Activated CD4-positive, alpha-beta T cell treated with anti-CD3 and anti-CD28 coated beads, Interleukin-2, amount 10 ng/mL, durations not matched to agents 7 days and 5 days (primary cell): ENCODE measurements at places on chromosomes 12 and 14. TPM values are rescaled to one million over a fixed set of nuclear protein-coding genes. Genes with fewer than 3 reads are reported as not detected.

DNA sequence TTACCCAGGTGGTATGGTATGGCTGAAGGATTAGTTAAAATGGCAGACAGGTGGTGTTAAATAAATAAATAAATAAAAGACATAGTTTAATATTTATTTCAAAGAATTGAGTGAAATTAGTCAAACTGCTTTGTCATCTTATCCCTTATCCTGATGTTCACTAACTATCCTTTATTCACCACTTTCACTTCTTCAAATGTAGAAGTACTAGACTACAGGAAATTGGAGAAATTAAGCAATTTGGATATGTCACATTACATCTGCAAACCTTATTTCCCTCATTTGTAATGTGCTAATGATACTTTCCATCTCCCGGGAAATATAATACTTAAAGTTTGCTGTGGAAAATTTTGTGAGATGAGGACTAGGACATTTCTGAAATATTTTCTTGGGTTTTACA lies 1195.7 kb downstream of the LRFN5 start:
- DNase-seq: no peak
- H3K36me3 ChIP-seq: no peaks in the 10 kb centered on the region
- no peaks in the 10 kb centered on the region for H3K27me3 ChIP-seq
- no peaks in the 10 kb centered on the region for H3K4me1 ChIP-seq

- no peaks in the 10 kb centered on the region for H3K27me3 ChIP-seq
- DNase-seq: no peak
- H3K27ac ChIP-seq: no peak overlapping the region
- no peaks in the 10 kb centered on the region for H3K4me1 ChIP-seq
- no peaks in the 10 kb centered on the region for H3K36me3 ChIP-seq
Observed at GRCh38 chr12:2306735-2307134, 253.9 kb downstream of the CACNA1C start.

DNA sequence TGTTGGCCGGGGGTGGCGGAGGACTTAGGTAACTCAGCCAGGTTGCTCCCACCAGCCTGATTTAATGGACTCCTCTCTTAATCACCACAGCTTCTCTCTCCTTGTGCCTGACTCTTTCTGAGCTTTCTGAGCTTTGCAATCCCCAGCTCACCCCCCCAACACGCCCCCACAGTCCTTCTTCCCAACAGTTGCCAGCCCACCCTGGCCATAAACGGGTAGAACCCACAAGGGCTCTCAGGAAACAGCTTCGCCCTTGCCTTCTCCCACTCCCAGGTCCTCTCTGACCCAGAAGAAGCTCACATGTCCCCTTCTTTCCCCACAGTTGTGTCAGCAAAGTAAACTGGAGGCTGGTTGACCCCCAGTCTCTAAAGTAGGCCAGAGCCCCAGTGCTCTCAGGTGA lies 32.9 kb downstream of the ZFP36L1 start:
- H3K27me3 ChIP-seq: peaks cover 2% of the 10 kb centered on the region
- no peak overlapping the region for H3K27ac ChIP-seq
- H3K4me3 ChIP-seq: no peak overlapping the region
- DNase-seq: no peak
- no peaks in the 10 kb centered on the region for H3K36me3 ChIP-seq

DNA sequence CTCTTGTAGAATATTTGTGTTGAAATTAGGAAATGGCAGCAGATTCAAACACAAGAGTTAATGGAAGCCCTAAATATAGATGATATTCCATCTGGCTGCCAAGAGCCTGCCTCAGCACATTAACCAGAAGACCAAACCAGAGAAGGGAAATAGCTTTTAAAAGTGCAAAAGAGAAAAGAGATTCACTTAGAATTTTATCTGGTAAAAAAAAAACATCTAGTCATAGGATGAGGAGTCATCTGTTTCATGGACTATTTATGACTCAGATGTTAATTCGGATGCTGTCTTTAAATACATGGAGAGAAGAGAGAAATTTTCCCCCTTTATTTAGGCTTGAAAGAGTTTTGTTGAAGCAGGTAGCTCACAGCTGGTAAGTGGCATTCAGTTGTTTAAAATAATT lies 201.6 kb upstream of the NUDT4 start:
- no peak for DNase-seq
- no peak overlapping the region for H3K4me3 ChIP-seq
- no peaks in the 10 kb centered on the region for H3K36me3 ChIP-seq
- H3K27ac ChIP-seq: no peak overlapping the region

DNA sequence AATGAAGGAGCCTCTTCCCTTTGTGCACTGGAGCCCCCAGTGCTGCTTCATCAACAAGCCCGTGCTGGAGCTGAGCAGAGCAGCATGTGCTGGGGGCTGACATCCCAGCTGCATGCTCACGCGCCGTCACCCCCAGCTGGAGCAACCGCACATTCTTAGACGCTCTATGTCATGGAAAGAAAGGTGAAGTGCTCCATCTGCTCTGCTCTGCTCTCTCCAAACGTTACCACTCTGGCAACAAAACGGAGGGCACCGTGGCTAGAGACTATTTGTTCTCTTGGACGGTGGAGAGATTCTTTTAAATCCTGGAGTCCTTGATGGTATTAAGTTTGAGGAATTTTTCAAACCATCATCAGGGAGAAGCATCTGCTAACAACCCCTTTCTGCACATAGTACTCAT lies 208.4 kb downstream of the C12orf75 start:
- no peaks in the 10 kb centered on the region for H3K36me3 ChIP-seq
- H3K27ac ChIP-seq: no peak overlapping the region
- no peak for DNase-seq
- H3K4me1 ChIP-seq: no peaks in the 10 kb centered on the region
- H3K4me3 ChIP-seq: no peak overlapping the region

DNA sequence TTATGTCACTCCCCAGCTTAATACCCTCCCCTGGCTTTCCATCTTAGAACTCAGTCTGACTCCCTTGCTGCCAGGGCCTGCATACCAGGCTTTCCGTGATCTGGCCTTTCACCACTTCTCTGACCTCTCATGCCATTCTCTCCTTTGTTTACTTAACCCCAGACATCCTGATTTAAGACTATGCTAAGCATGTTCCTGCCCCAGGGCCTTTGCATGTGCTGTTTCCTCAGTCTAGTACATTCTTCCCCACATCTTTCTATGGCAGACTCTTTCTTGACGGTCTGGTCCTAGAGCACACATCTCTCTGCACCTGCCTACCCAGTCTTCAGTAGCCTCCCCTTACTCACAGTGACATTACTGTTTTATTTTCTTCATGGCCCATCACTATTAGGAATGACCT lies 42.2 kb downstream of the PLXNC1 start:
- H3K27me3 ChIP-seq: no peaks in the 10 kb centered on the region
- H3K27ac ChIP-seq: no peak overlapping the region
- H3K4me1 ChIP-seq: peaks cover 9% of the 10 kb centered on the region
- H3K36me3 ChIP-seq: peaks cover 58% of the 10 kb centered on the region

- peaks cover 94% of the 10 kb centered on the region for H3K4me1 ChIP-seq
- H3K27me3 ChIP-seq: no peaks in the 10 kb centered on the region
- H3K36me3 ChIP-seq: peaks cover 88% of the 10 kb centered on the region
- peak overlapping the region; percentile 100 for H3K27ac ChIP-seq
- peak; percentile 61 for DNase-seq
Observed at GRCh38 chr14:91241863-91242262, 2.6 kb downstream of the GPR68 start.

DNA sequence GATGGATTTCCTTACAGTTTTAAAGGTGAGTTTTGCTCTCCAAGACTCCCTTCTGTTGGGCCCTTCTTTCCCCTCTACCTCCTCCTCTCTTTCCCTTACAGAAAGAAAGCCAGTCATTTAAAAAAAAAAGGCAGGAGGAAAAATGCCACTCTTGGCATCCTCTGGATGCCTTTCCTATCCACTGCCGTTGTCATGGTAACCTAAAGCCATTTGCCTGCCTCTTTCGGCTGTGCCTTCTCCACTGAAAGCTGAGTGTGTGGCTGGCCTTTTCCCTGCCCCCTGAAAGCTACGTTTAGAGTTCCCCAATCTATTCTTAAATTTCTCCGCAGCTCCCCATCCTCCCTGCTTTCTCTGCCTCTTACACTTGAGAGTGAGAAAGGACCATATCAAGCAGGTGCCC lies 67.1 kb downstream of the TUNAR start:
- no peaks in the 10 kb centered on the region for H3K36me3 ChIP-seq
- peaks cover 13% of the 10 kb centered on the region for H3K27me3 ChIP-seq
- DNase-seq: no peak
- H3K4me1 ChIP-seq: no peaks in the 10 kb centered on the region

DNA sequence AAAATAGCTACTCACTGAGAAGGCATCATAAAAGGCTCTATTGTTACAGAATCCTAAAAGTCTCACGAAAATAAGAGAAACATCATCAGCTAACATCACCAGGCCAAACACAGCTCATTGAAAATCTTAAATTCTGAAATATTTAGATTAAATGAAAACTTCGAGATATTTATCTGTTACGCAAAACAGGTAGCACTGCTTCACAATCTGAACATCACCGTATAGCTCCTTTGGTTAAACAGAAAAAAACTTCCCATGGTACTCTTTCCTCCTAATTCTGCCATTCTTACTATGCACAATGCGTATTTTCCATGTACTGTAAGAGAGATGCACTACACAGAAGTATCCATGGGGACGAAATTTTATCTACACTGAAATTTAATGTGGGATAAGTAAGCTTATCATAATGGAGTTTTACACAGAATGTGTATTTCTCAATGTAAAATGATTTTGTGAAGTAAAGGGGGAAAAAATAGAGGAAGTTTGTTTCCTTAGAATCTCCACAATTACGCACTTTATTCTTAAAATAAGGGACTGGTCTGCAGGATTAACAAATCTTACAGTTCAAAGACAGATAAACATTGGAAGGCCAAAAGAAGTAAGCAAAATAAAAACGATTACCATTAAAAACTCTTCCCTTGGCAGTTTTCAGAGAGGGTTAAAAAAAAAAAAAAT lies 1.9 kb downstream of the SGPP1 start:
- peaks cover 44% of the 10 kb centered on the region for H3K4me1 ChIP-seq
- peaks cover 4% of the 10 kb centered on the region for H3K27me3 ChIP-seq
- H3K36me3 ChIP-seq: peaks cover 20% of the 10 kb centered on the region
- peak overlapping the region; percentile 99 for H3K4me3 ChIP-seq
- H3K27ac ChIP-seq: peak overlapping the region; percentile 66
- DNase-seq: no peak

- peaks cover 13% of the 10 kb centered on the region for H3K4me1 ChIP-seq
- no peak overlapping the region for H3K4me3 ChIP-seq
- H3K27me3 ChIP-seq: peaks cover 6% of the 10 kb centered on the region
- DNase-seq: no peak
- no peak overlapping the region for H3K27ac ChIP-seq
- no peaks in the 10 kb centered on the region for H3K36me3 ChIP-seq
Observed at GRCh38 chr12:52953181-52953841, 4.4 kb downstream of the KRT18 start.

DNA sequence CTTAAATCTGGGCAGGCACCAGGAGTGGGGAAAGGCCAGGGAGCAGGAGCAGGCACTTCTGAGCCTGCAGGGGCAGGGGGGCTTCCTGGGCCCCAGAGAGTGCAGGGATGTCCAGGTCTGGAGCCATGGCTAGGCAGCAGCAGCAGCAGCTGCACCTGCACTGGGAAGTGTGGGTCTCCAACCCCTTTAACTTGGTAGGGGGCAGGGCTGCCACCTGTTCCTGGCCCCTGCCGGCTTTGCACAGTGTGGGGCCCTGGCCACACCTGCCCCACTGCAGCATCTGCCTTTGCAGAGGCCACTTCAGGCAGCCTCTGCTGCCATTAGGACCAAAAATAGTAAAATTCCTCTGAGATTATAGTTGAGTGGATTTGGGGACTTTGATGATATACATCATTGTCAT lies 138.5 kb downstream of the SLC16A7 start:
- no peak overlapping the region for H3K4me3 ChIP-seq
- no peak for DNase-seq
- H3K27me3 ChIP-seq: no peaks in the 10 kb centered on the region
- H3K4me1 ChIP-seq: peaks cover 11% of the 10 kb centered on the region
- H3K36me3 ChIP-seq: peaks cover 15% of the 10 kb centered on the region

GRCh38 chr14:91693346-91693745 lies 38.5 kb downstream of the CATSPERB start:
- H3K4me3 ChIP-seq: no peak overlapping the region
- H3K36me3 ChIP-seq: peaks cover 12% of the 10 kb centered on the region
- H3K27ac ChIP-seq: no peak overlapping the region
- no peaks in the 10 kb centered on the region for H3K27me3 ChIP-seq
- no peaks in the 10 kb centered on the region for H3K4me1 ChIP-seq

DNA sequence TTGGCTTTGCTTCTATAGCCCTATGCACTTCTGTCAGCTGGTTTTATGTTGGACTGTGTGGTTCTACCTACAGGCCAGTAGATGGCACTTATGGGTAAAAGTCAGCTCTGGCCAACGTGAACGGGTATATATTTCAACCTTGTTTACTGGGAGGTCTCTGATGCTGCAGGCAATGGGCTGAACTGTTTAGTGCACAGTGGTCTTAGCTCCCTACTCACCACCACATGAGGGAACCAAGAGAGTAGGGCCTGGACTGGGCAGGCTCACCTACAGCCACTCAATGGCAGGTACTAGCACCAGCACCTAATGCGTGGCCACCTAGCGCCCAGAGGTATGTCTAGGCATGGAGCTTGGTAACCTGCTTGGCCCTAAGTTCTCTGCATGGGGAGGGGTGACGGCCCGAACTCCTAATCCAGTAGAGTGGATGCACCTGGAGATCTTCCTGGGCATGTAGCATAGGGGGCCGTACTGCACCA lies 481.8 kb downstream of the TMEM117 start:
- H3K4me1 ChIP-seq: no peaks in the 10 kb centered on the region
- no peaks in the 10 kb centered on the region for H3K27me3 ChIP-seq
- no peak overlapping the region for H3K4me3 ChIP-seq
- H3K36me3 ChIP-seq: no peaks in the 10 kb centered on the region
- peak; percentile 7 for DNase-seq
- no peak overlapping the region for H3K27ac ChIP-seq

DNA sequence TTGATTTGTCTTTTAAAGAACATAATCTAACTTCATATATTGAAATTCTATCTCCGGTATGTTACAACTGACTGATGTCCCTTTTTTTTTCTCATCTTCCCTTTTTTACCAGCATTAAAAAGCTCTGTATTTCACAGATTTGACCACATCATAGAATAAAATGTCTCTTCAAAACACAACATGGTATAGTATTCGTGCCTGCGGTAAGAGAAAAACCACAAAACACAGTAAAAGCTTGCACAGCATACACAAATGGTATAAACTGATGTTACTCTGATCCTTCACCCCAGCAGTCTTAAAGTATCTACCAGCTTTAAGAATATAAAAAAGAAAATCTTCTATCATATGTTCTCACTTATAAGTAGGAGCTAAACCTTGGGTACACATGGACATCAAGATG lies 83.4 kb downstream of the HECTD1 start:
- peaks cover 47% of the 10 kb centered on the region for H3K4me1 ChIP-seq
- peak overlapping the region; percentile 15 for H3K4me3 ChIP-seq
- DNase-seq: peak; percentile 75
- H3K27ac ChIP-seq: peak overlapping the region; percentile 51
- H3K36me3 ChIP-seq: peaks cover 58% of the 10 kb centered on the region
- no peaks in the 10 kb centered on the region for H3K27me3 ChIP-seq

Gene LRP6
- total RNA-seq: 1.4 TPM

Gene CLEC12A
- total RNA-seq: 0.83 TPM

Gene MGP
- total RNA-seq: 0.20 TPM

Gene GYS2
- total RNA-seq: not detected

Gene SOX5
- total RNA-seq: not detected

Gene CD163L1
- not detected for total RNA-seq

Gene ESR2
- not detected for total RNA-seq

Gene CDK4
- total RNA-seq: 84.4 TPM

Gene OTX2
- total RNA-seq: not detected

Gene SLC6A12
- total RNA-seq: not detected

Gene KRT78
- not detected for total RNA-seq

Gene CCDC177
- not detected for total RNA-seq

Gene SYT1
- not detected for total RNA-seq

Gene JDP2
- total RNA-seq: 1.6 TPM

Gene ITGB7
- total RNA-seq: 702 TPM

Gene C12orf54
- total RNA-seq: not detected

Gene CLBA1
- 0.60 TPM for total RNA-seq

Gene SLCO1B3
- not detected for total RNA-seq

Gene NID2
- total RNA-seq: 0.30 TPM

Gene CCDC196
- not detected for total RNA-seq
